ENCODE measurements at places on chromosomes 11 and 22.

DNA sequence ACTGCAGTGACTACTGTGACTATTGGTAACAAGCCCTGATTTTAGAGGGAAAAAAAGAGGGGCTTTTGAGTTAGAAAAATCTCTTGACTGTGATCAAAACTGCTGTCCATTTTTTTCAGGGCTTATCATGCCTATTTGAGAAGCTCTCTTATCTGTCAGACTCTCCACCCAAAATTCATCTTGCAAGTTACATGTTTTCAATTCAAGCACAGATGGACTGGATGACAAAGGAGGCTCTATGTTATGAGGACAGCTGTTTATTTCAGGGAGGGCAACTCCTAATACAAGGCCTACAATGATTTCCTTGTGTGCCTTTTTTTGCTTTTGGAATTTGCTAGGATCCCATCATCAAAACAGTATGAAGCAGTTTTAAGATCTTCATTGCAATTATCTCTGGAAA lies 35.2 kb upstream of the USP47 start:
- no peak for DNase-seq

- DNase-seq = no peak
These were observed 30.2 kb downstream of the PPFIBP2 start for GRCh38 chr11:7544021-7544420.

- no peak for DNase-seq
These were observed 24.5 kb downstream of the B3GAT1 start for GRCh38 chr11:134387501-134387900.

- DNase-seq = no peak
These were observed 4.7 kb downstream of the CHID1 start for GRCh38 chr11:905952-906351.

- DNase-seq = no peak
These were observed at the start of gene ANO9 for GRCh38 chr11:441418-442274. ANO9 (minus strand) TSS chr11:442011; CDS start chr11:441926, 85 bp downstream.

- no peak for DNase-seq
These were observed 105.9 kb upstream of the SLC22A12 start for GRCh38 chr11:64485074-64485473.

Data from NCI-H1092 (cell line).